ENCODE measurements at places on chromosomes 7 and 10.
A peak's percentile ranks its signal among the peaks of the same experiment; 100 is the strongest.

DNA sequence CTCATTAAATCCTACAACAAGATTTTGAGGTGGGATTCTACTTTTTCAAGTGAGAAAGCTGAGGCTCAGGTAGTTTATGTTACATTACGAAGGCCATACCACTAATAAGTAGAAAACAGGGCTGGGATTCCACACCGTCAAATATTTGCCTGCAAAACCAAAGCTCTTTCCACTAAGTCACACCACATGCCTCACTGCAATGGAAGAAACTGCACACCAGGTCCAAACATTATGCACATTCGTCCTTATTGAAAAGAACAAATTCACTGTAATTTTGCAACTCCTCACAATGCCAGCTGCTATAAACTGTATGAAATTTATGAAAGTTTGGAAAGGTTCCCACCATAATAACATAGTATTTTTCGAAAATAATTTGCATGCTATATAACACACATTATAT is 66.5 kb downstream of the DGKB start:
- DNase-seq, result no peak

DNA sequence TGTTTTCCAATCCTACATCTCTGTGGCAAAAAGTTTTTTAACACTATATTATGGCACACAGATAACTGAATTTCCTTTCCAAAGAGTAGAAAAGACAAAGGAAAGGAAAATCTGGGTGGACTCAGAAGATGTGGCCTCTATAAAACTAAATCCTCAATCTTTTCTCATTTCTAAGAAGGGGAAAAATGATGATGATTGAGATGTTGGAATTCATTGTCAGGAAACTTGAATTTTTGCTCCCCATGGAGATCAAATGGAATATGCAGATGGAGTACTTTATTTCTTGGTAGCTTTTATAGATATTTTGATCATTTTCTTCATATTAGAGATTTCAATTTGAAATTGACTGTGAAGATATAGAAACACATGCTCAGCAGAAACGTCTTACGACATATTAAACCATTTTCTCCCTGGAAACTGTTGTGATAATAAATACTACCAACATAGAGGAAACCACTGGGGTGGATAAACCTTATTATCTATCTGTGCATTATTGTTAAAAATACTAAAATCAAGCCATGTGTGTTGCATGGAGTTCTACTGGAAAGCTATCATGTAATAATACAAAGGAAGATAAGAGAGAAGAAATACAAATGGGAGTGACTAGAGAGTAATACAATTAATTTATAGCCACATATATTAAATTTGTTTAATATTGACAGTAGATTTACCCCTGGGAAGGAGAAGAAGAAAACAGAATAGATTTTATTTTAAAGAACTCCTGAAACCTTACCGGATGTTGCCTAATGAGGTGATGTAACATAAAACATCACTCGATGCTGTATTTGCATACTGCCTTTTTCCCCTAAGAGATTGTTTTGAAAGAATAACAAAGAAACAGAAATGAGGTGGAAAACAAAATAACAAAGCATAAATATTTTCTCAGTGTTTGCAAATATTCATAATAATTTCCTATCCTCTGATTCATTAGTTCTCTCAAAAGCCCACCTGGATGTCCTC is 931.2 kb upstream of the C7orf33 start:
- no peak for DNase-seq

- DNase-seq, result no peak
These were observed 2.8 kb downstream of the JAKMIP3 start for GRCh38 chr10:132068431-132069121.

- DNase-seq, result peak; percentile 33
These were observed 34.3 kb downstream of the FAM53B start for GRCh38 chr10:124709861-124710260.

- DNase-seq, result no peak
These were observed 411.7 kb upstream of the NRP1 start for GRCh38 chr10:33746186-33746585.

DNA sequence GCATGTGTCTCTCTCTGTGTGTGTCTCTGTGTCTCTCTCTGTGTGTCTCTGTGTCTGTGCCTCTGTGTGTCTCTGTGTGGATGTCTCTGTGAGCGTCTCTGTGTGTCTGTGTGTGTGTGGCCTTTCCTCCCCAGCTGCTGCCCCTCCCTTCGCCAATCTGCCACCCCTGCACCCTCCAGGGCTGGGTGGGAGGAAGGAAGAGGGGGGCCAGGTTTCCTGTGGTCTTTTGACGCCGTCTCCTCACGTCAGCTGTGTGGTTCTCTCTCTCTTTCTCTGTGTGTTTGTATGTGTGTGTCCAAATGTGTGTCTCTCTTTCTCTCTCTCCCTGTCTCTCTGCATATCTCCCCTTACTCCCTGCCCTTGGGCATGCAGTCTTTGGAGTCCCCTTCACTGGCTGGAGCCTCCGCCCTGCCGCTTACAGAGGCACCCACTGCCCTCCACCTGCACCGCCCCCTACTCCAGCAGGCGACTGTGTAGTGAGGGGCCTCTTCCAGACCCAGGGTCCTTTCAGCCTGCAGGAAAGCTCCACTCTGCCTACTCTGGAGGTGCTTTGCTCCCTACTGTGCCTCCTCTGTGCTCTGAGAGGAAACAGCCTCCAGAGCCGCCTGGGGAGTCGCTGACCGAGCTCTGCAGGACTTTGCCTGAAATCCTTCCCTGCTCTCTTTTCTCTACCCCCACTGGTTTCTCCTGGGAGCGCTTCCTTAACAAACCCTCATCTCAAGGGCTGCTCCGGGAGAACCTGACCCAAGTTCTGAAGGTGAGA is 44.2 kb upstream of the C10orf71 start:
- DNase-seq, result no peak

DNA sequence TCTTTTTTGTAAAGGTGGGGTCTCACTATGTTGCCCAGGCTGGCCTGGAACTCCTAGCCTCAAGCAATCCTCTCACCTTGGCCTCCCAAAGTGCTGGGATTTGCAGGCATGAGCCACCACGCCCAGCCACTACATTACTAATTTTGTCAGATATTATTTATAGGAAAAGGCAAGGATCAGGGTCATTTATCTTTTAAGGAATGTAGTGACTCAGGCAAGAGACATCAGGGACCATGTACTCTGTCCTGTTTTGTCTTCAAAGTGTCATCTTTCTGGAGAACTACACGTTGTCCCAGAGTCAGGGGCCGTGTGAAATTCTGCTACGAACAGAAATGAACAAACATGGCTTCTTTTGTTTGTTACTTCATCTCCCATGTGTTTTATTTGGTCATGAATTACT is 105.3 kb downstream of the NPTX2 start:
- no peak for DNase-seq

GRCh38 chr10:93259126-93259525 is 185.4 kb downstream of the CYP26A1 start:
- no peak for DNase-seq

DNA sequence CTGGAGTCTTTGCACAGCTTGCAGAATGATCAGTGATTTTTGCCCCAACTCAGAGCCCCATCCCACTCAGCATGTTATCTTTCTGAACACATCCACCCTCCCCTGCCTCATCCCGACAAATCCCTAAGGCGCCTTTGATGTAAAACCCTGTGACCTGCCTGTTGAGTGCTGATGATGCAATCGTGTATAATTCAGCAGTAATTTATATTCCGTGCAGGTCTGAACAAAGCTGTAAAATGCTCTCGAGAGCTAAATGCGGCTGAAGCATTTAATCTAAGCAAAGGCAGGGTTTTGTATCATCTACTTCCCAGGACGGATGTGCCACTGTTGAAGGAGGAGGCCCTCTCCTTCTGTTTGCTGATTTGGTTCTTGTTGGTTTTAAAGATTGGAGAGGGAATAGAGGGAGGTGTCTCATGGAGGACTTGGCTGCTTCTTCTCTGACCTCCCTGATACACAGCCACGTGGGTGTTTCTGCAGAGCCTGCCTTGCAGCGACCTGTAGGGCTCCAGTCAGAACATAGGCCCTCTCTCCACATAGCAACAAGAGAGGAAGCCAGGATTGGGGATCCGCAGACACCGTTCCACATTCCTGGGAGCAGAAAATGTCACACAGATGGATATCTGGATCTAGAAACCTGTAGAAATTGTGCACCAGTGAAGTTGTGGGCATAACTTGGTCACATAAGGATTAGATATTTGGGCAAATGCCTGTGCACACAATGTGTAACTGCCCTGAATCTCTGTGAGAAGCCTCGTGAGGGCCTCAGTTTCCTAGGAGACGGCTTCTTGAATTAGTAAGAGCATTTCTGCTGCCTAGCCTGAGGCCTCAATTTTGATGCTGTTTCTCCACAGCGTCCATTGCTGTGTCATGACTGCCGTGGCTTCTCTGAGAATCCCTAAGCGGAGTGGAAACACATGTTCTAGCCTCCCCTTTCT is 90.2 kb upstream of the AGK start:
- no peak for DNase-seq

DNA sequence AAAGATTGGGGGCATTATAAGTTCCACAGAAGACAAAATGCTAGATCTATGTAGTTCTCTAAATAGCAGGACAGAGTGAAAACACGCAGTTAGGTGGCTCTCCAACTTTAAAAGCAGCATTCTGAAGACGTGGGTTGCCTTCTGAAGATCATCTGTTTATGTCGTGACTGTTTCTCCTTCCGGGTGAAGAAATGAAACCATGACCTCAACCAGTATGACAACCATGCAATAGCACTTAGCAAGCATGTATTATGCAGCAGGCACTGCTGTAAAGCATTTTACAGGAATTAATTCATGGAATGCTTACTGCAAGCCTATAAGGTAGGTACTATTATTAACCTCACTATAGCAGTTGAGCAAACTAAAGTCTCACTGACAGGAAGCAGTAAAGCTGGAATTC is 125.2 kb downstream of the SLC25A13 start:
- DNase-seq, result no peak

DNA sequence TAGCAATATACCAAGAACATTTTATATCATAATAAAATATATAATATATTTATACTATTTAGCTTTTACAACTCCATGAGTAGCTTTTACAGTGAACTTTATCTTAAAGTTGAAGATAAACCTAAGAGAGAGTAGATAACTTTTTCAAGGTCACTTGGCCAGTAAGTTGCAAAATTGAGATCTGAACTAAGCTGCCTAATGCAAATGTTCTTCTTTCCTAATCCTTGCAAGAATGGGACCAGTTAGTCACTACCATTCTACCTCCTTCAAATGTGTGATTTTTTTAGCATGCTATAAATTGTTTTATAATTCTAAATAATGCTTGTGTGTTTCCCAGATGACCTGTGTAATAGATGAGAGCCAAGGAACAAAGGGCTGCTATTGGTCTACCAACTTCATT is 47.8 kb downstream of the CH25H start:
- no peak for DNase-seq

GRCh38 chr10:35781643-35782035 is 139.5 kb upstream of the FZD8 start:
- no peak for DNase-seq

All from CD14-positive monocyte (primary cell).